ENCODE measurements at places on chromosomes 13 and 19.

DNA sequence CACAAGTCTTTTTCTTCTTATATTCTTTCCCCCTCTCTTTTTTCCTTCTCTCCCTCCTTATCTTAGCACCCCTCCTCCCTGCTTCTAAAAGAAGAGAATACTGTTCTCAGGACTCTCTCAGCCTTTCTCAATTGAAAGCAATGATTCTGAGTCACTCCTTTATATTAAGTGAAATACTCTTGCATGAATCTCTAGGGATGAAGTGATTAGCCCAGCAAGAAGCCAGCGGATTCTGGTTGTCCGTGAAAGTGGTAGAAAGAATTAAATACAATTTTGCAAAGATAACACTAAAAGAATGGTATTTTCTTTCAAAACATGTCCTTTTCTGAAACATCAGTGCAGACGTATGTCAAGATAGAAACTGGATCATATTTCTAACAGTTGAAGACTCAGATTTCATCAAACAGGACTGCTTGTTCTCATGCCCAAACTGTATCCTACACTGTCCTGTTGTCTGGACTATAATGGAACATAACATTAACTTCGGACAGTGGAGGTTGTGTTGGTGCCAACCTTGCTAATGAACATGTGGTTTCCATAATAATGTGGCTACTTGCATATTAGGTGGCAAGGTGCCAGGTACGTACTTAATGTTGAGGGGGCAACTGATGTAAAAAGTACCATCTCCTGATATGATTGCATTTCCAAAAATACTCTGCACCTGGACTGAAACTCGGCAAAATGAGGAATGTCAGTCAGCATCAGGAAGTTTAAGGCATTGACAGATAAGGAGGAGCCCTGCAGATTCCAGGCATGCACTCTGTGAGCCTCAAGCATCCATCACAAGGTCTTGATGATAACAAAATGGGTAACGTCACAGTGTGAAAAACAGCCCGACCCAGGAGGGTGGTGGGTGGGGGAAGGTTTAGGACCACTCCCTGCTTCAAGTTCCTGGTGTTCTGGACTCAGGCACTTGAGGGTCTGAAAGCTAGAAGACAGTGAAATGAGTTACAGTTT lies 357.2 kb downstream of the DLEU7 start:
- DNase-seq = no peak

- no peak for DNase-seq
Observed at GRCh38 chr13:107020393-107020792, 452.5 kb upstream of the ARGLU1 start.

GRCh38 chr13:95153647-95154412 lies 147.4 kb downstream of the ABCC4 start:
- DNase-seq = no peak

DNA sequence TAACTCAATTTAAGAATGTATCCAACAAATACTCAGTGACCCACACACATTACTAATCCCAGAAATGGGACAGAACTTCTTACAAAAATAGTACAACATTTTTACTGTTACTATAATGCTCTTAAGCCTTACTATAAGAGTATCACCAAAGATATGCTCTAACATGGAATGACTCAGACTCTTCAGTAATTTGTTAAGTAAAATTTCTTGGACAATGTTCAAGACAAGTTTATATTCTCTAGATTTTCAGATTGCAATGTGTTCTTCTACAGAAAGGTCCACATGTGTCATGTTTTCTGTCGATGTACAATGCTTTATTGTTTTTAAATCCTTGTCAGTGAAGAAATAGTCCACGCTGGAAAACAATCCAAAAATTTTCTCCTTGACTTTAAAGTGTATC lies 66.3 kb upstream of the RFXAP start:
- DNase-seq = no peak

GRCh38 chr13:44768239-44768638 lies 192.1 kb upstream of the TSC22D1 start:
- no peak for DNase-seq

DNA sequence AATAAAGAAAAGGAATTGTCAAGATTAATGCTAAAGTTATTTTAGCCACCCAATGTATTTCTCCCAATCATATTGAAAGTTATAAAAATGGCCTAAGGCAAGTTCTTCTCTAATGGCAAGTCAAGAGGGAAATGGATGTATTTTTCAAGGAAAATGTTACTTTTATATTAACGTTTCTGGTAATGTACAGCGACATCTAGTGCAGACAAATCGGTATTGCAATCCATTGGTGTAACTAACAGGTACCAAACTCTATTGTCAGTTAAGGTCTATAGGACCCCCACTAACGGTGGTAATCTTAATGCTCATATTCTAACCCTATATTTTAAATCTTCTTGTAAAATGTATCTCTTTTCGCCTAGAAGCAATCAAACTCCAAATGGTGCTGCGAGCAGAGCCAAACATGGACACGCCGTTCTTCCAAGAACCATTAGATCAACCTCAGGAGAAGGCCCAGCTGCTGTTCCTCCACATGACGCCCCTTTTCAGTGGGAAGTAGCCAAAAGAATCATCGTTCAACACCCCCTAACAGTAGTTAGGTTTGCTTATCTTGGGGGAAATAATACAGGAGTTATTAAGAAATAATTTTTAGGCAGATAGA lies 98.5 kb upstream of the PABPC3 start:
- DNase-seq = no peak

- DNase-seq = peak; percentile 91
Observed at GRCh38 chr19:45677351-45678230, 9.6 kb downstream of the GIPR start.

DNA sequence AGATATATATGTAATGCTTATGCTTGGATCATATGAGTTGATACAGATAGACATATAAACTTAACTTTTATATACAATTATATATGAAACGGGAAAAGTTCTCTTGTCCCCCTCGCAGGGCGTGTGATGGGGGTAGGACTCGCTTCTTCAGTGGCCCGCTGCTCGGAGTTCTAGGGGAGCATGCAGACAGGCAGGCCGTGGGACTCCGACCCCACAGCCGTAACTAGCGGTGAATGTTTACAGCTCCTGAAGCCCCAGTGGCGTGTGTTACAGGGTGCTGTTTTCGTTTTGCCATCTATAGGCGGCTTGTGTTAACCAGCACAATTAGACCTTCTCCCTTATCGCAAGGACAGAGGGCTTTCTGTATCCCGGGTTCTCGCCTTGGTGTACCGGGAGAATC lies 1899.8 kb downstream of the PCDH9 start:
- DNase-seq = no peak

DNA sequence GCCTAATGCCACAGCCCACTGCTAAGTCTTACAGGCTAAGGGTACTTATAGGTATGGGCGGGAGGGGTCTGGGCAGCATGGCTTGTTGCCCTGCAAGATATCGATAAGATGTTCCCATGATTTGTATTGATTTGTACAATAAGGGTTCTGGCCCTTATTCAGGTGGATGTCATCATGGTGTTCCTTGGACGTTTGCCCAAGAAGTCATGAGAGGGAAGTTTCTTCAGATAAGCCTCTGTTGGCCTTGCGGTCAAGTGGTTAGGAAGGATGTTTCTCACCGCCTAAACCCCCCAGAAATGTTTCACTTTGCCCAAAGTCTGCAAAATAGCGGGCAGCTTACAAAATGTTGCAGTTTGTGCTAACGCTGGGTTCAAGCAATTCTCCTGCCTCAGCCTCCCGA lies 7.3 kb downstream of the PARP4 start:
- DNase-seq = no peak

DNA sequence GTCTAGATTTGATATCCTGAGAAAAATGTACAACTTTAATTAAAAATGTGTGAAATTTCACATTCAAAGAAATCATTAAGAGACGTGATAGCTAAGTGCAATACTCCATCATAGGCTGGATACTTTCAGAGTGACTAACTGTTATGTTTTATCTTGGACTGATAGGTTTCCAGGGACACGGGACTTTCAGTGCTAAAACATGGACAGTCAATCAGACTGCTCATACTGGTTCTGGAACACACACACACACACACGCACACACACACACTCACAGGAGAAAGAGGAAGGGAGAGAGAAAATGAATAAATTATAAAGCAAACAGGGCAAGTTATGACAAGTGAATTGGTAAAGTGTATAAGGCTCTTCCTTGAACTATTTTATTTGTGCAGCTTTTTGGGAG lies 955.9 kb downstream of the SLITRK5 start:
- DNase-seq = no peak

GRCh38 chr13:43776501-43777079 lies 10.2 kb downstream of the ENOX1 start:
- no peak for DNase-seq

- no peak for DNase-seq
Observed at GRCh38 chr19:12880551-12881171, 588 bp downstream of the DNASE2 start.

DNA sequence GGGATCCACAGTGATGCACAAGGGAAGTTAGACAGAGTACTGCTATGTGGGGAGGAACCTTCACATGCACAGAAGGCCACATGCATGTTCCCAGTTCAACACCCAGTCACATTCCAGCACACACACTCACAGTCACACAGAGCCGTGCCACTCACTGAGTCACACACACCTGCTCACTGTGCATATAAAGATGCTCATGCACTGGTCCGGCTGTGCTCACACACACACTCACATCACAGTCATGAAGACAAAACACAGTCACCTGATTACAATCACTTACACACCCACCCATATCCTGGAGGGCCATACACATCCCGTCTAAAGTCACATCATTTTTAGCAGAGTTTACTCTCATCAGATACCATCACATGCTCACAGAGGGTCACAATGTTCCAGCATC lies 478 bp downstream of the CLC start:
- no peak for DNase-seq

GRCh38 chr19:37078717-37079032 lies 442 bp downstream of the ZNF420 start:
- DNase-seq = no peak

GRCh38 chr19:7547159-7547558 lies 11.6 kb downstream of the PNPLA6 start:
- no peak for DNase-seq

All from stimulated activated CD4-positive, alpha-beta T cell treated with anti-CD3 and anti-CD28 coated beads, TNF-alpha, amount 100 ng/mL, for 48 hours (primary cell).